ENCODE measurements at places on chromosomes 3 and 15.

GRCh38 chr15:48366584-48367312, 35.5 kb downstream of the DUT start:
- DNase-seq = no peak

DNA sequence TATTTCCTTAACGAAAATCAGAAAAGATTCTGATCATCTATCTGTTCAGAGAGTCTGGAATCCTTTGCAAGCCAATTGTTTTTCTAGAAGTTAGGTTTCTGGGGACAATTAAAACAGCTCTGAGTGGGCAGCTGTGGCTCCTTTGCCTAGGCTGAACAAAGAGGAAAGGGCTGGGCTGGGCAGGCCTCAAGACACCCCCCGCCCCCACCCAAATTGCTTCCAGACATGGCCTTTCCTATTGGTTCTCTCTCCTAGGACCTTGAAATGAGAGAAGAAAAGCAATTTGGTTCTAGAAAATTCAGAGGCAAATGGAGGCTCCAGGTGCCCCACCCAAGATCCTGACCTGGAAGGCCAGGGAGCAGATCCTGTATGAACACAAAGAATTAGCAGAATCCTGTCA, 2.3 kb upstream of the ADPGK start:
- DNase-seq = no peak

DNA sequence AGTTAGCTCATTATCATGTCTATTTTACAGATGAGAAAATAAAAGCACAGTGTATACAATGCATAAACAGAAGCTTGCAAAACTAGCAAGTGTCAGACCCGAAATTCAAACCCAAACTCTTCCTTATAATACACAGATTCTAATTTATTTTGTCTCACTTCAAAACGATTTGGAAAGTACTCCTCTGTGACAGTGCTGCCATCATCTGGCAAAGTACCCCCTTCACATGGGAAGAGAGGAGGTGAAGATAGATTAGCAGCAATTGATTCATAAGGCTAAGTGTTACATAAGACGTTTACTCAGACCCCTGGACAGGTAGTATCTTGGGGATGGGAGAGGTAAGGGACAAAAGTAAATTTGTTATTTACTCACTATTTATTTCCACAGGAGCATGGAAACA, 744.0 kb upstream of the SGO1 start:
- DNase-seq = no peak

- no peak for DNase-seq
Observed at GRCh38 chr3:94117729-94118128, 54.9 kb downstream of the NSUN3 start.

- no peak for DNase-seq
Observed at GRCh38 chr3:149555927-149556326, 81.4 kb downstream of the TM4SF4 start.

DNA sequence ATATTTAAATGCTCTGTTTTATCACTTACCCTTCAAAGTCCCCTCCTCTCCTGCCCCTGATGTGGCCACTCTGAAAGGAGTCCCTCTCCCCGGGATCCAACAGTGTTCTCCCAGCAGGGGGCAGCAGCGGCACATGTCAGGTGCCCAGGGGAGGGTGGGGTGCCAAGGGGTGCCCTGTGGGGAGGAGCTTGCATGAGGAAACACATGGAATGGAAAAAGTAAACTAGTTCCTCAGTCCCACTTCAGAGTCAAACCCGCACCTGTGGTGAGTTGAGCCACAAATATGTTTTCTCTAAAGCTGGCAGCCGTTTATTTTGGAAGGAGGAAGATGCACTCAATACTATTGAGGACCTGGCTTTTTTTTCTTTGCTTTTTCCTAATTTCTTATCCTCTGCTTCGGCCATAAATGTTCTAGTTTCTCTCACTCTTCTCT, 30.1 kb upstream of the NRROS start:
- DNase-seq = peak; percentile 89

DNA sequence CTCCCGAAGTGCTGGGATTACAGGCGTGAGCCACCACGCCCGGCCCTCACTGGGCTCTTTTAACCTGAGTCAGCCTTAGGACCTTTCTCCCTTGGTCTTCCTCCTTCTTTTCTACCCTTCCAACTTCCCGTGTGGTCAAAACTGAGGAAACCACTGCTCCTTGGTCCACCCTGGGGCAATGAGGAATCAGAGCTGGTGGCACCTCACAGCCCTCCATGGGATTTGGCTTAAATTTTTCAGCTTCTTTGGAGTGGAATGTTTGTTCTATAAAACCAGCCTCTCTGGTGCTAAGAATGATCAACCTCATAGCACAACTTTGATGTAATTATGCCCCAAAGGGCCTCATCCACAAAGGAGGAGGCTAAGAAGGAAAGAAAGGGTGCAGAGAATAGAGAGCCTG, 76.6 kb upstream of the CFAP20DC start:
- DNase-seq = no peak

DNA sequence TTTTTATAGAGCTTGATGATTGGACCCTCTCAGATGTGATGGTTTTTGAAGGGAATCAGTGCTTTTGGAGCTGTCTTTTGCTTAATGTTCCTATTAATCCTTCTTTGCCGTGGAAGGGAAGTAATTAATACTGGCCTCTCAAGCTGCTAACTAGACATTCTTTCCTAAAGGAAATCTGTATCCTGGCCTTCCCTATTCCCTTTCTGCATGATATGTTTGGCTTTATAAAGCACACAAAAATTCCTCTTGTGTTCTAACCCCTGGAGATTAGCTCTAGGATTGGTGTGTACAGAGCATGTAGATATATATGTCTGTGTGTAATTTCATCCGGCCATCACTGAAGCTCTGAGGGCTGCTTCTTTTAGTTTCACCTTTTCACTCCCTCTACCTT, 6.9 kb downstream of the ATXN7 start:
- no peak for DNase-seq

DNA sequence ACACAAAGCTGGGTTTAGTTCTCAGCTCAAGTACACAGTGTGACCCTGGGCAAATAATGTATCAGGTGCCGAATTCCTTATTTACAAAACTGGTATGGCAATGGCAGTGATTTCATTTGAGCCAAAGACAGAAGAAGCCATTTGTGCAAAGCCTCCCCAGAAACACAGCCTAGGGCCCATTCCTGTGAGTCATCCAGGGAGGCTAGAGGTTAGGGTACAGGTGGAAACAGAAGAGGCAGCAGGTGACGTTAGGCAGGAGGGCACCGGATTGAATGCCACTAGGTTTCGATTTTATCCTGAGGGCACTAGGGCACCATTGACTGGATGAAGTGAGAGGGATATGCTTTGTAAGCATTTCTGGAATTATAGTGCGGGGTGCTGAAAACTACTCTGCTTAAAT, 766.9 kb upstream of the NR2F2 start:
- DNase-seq = no peak

GRCh38 chr3:73446467-73447110, 178.2 kb downstream of the PDZRN3 start:
- no peak for DNase-seq

- DNase-seq = no peak
Observed at GRCh38 chr3:186732169-186732766, 15.1 kb downstream of the KNG1 start.

DNA sequence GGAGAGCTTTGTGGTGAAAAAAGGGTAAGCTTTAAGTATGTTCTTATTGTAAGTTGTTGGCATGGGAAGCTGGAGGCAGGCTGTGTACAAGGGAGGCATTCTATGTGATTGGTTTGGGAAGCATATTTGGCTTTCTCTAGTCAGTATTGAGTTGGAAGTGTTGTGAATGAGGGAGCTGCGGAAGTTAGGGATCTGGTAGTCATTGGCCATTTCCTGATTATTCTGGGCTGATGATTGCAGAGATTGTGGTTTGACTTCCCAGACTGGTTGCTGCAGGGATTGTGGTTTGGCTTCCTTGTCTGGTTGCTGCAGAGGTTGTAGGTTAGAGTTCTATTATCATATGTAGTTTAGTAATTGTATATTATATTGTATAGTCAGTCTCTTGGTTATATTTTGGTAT, 21.0 kb downstream of the STXBP5L start:
- DNase-seq = no peak

GRCh38 chr3:89314454-89315098, 207.2 kb downstream of the EPHA3 start:
- no peak for DNase-seq

- no peak for DNase-seq
Observed at GRCh38 chr3:33355611-33356010, 78.4 kb downstream of the FBXL2 start.

- DNase-seq = no peak
Observed at GRCh38 chr15:88803241-88803919, at the start of gene ACAN. Gene ACAN (plus strand): TSS chr15:88803436. CDS start chr15:88836207, 32,771 bp downstream.

DNA sequence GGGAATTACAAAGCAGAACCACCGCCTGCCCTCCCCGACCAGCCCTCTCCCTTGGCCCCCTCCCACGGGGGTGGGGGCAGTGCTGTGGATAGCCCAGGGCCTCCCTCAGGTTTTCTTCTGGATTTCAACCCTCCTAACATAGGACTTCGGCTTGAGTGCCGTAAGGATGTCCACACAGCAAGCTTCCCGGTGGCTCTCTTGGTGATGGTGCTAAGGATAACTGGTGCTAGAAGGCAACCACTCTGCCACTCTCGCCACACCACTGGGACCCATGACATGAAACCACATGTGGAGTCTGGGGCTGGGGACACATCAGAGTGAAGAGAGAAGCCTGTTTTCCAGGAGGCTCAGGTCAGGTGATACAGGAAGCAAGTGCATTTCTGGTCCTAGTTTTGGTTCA, 35.4 kb downstream of the SCN5A start:
- no peak for DNase-seq

- DNase-seq = no peak
Observed at GRCh38 chr15:26698555-26698954, 74.3 kb downstream of the GABRB3 start.

DNA sequence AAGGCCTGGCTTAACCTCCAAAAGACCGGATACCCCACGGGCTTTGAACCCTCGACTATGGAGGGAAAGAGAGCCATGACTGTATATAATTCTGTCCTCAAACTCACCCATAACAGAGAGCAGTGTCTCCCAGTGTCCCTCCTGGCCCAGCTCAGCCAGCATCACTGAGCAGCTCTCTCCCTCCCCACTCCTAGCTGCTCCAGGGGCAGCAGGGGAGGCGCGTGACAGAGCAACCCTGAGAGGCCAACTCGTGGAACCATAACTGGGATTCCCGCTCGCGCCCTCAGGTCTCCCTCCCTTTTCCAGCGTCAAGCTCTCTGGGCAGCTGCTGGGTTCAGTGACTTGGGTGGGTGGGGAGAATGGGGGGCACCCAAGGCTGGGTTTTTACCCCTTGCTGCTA, 561 bp upstream of the CPLX3 start:
- DNase-seq = no peak

DNA sequence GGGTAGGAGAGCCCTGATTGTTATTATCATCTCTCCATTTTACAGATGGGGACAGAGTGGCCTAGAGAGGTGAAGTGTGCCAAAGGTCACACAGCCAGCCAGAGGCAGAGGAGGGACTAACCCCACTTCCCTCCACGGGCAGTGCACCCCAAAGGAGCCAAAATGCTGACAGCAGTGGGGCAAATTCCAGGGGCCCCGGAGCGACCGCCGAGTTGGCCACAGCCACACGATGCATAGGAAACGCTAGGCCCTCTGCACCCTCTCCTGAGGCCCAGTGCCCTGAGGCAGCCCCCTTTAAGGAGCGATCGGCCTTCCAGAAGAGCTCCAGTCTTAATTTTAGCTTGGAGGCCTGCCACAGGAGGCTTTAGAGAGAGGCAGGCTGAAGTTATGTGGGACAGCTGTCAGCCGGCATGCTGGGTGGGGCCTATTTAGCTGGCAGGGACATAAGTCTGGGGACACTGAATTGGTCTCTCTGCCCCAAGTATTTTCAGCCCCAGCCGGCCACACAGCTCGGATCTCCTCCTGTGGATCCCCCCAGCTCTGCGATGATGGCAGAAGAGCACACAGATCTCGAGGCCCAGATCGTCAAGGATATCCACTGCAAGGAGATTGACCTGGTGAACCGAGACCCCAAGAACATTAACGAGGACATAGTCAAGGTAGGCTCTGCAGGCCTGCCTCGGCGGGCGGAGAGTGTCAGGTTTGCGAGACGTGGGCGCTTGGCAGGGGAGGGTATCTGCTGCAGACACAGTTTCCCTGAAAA, at the start of gene CAV3:
TSS of gene CAV3 (plus strand) at position 471 of the 763 bp plus-strand sequence. CDS start at position 546, 75 bp downstream.
- DNase-seq = no peak

- no peak for DNase-seq
Observed at GRCh38 chr15:97728791-97729190, 231.7 kb upstream of the ARRDC4 start.

GRCh38 chr3:186790261-186790981, 7.0 kb downstream of the EIF4A2 start:
- DNase-seq = no peak

DNA sequence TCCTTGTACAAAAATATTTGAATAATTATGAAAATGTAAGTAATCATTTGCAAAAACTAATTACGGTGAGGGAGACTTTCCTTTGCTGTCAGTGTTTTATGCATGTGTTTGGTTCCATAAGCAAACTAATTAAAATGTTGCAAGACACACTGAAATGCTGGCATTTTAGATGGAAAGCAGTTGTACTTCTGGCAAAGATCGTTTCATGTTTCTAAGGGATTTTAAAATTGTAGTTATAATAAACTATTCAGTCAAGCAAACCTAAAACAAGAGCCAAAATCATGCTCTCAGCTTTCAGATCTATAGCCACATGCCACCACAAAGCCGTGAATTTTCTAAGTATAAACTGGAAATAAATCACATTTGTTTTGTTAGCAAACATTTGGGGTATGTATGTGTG, 240.1 kb upstream of the ZNF385D start:
- DNase-seq = no peak

GRCh38 chr15:28993720-28994053, 107.9 kb downstream of the APBA2 start:
- DNase-seq = no peak

DNA sequence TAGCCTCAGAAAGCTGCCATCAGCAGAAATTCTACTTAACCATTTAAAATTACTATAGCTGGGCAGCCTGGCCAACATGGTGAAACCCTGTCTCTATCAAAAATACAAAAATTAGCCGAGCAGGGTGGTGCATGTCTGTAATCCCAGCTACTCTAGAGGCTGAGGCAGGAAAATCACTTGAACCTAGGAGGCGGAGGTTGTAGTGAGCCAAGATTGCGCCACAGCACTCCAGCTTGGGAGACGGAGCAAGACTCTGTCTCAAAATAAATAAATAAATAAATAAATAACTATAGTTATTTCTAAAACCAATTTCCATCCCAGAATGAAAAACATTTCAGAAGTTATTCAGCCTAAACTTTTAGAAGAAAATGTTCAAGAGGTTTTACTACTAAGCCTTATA, 25.1 kb downstream of the LRRFIP2 start:
- no peak for DNase-seq

GRCh38 chr3:9143184-9143583, 106.3 kb downstream of the SRGAP3 start:
- DNase-seq = no peak

DNA sequence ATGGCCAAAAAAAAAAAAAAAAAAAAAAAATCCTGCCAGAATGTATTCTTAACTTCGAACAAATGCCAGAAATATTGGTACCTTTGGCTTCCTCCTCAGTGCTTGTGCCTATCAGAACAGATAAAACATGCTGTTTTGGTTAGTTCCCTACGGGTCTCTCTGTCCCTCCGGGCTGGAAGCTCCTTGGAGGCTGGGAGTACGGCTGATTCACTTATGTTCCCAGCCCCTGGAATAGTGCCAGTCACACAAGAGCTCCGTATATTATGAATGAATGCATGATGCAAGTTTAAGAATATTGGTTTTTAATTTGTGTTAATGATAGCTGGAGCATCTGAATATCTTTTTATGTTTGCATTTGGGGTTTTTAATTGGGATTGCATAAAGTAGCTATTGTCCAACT, 44.0 kb downstream of the NR2F2 start:
- DNase-seq = no peak
